ENCODE measurements at places on chromosomes 7 and 10. TPM values are rescaled to one million over a fixed set of nuclear protein-coding genes. Genes with fewer than 3 reads are reported as not detected.
A peak's percentile ranks its signal among the peaks of the same experiment; 100 is the strongest.

DNA sequence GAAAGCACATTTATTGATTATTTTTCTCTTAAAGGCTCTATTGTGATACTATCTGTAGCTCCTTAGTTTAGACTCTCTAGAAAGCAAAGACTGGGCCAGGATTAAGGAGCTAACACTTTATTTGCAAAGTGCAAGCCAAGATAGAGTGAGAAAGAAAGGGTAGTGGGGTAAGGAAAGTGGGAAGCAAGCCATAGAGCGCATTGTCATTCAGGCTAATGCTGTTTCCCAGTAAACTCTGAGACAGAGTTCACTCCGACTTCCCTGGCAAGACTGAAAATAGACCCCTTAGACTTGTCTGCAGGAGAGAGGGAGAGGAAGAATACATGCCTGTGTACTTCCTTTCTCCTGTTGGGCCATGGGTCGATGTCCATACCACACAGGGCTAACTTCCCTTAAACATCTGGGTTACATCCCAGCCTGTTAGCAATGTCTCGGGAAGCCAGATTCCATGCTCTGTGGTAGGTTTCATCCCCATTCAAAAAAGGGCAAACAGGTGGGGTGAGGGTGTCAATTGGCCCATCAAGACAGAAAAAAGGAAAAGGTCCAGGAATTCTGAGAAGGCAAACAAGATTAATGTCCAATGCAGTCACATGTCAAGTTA lies 875.8 kb upstream of the CELF2 start:
- no peak for DNase-seq

GRCh38 chr7:97819161-97819560 lies 53.0 kb downstream of the ASNS start:
- no peak for DNase-seq

GRCh38 chr7:45150199-45150598 lies 7.4 kb upstream of the RAMP3 start:
- DNase-seq = no peak

- no peak for DNase-seq
These were observed 45.5 kb upstream of the C10orf71 start for GRCh38 chr10:49253340-49253906.

GRCh38 chr10:21334891-21335696 lies 190.4 kb downstream of the SKIDA1 start:
- no peak for DNase-seq

DNA sequence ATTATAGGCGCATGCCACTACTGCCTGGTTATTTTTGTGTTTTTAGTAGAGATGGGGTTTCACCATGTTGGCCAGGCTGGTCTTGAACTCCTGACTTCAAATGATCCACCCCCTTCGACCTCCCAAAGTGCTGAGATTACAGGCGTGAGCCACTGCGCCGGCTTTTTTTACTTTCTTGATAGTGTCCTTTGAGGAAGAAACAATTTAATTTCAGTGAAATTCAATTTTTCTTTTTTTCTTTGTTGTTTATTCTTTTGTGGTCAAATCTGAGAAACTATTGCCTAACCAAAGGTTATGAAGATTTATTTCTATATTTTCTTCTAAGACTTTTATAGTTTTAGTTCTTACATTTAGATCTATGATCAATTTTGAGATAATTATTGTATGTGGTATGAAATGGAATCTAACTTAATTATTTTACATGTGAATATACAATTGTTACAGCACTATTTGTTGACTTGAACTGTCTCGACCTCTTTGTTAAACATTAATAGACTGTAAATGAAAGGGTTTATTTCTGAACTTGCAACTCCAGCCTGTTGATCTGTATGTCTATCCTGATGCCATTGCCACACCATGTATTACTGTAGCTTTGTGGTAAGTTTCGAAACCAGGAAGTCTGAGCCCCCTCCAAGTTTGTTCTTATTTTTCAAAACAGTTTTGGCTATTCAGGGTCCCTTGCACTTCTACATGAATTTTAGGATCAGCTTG lies 19.8 kb upstream of the RASSF4 start:
- no peak for DNase-seq

GRCh38 chr7:67105377-67105776 lies 108.7 kb downstream of the TYW1 start:
- no peak for DNase-seq

- no peak for DNase-seq
These were observed 1.0 kb downstream of the ACSL5 start for GRCh38 chr10:112374724-112375541.

- DNase-seq = no peak
These were observed 349 bp upstream of the GNG11 start for GRCh38 chr7:93921186-93921585.

DNA sequence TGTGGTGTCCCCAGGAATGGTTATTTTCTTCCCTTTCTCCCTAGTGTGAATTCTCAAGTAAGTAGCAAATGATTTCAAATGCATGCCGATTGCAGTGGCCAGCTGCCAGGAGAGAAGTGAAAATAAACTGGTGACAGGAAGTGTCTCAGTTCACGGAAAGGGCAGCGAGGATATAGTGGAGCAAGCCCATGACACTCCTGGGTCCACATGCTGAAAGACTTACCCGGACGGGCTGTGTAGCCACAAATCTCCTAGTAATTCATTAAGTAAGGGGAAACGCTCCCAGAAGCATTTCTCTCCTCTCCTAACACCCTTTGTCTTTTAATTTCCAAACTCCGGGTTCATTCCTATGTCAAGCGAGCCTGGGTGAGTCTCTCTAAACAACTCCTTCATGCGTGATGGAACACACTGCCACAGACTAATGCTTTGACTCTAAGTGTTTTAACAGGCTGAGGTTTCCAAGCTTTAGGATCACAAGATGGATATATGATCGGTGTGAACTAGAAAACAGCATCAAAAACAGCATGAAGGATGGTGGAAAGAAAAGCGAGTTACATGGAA lies 125.6 kb downstream of the CYP26A1 start:
- DNase-seq = no peak

- no peak for DNase-seq
These were observed 34.6 kb upstream of the LRRC4 start for GRCh38 chr7:128065872-128066271.

DNA sequence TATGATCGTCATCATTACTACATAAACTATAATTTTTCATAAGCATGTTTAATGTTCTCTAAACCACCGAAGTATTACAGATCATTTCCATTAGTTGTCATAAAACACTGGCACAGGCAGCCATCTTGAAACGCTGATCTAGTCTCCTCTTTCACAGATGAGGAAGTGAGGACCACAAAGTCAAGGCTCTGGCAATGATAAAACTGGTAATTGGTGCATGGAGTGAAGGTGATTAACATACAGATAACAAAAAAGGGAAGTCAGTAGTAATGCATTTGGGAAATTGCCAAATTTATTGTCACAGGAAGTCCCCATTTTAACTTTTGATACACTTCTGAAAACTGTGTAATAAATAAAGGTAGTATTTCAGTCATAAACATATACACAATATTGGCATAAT lies 49.3 kb downstream of the FBXL13 start:
- DNase-seq = peak; percentile 4

GRCh38 chr7:135976312-135977006 lies 700 bp downstream of the MTPN start:
- DNase-seq = peak; percentile 39

- DNase-seq = no peak
These were observed 146.2 kb downstream of the ZFAND4 start for GRCh38 chr10:45526309-45526905.

- DNase-seq = no peak
These were observed 19.4 kb upstream of the TM9SF3 start for GRCh38 chr10:96606216-96606615.

DNA sequence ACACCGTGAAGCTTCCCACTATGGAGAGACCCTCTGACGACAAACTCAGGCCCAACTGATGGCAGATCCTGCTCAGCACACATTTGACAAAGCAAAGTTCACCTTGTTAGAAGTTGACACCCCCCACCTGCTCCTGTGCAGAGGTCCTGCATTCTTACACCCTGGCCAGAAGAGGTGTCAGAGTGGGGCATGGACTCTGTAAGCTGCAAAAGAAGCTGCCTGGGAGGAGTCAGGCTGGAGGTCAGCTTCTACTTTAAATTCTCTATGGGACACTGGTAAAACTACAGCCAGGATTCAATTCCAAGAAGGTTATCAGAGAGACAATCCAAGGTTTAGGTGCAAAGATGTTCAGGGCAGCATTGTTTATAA lies 20.0 kb upstream of the TNS3 start:
- no peak for DNase-seq

DNA sequence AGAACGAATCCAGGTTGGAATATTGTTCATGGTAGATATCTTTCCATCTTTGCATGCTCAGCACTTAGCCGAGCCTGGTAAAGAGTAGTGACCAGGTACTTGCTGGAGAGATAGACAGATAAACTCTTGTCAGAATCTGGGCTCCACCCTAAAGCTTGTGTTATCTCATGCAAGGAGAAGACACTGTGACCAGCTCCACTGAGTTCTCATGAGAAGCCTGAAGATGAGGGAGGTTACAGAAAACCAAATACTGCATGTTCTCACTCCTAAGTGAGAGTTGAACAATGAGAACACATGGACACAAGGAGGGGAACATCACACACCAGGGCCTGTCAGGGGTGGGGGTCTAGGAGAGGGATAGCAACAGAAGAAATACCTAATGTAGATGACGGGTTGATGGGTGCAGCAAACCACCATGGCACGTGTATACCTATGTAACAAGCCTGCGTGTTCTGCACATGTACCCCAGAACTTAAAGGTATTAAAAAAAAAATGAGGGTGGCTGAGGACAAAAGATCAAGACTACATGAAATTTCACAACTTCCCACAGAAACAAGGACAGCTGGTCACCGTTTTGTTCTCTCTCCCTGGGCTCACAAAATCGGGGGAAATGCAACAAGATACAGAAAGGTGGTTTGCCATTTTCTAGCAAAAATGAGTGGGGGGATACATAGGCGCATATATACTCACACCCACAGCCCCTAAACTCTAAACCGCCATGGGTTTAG lies 17.4 kb downstream of the DLG5 start:
- no peak for DNase-seq

Gene AKR1C2
- not detected for polyA plus RNA-seq

Gene BMI1
- 54.5 TPM for polyA plus RNA-seq

Gene HBP1
- 71.6 TPM for polyA plus RNA-seq

Gene TMEM184A
- polyA plus RNA-seq = not detected

Gene GRM3
- polyA plus RNA-seq = not detected

Gene AIMP2
- 20.8 TPM for polyA plus RNA-seq

Gene OTUD1
- polyA plus RNA-seq = 6.5 TPM
